ENCODE measurements at places on chromosomes 1 and 21.

- DNase-seq: no peak
These were observed 78.0 kb downstream of the OBSCN start for GRCh38 chr1:228285661-228286504.

- DNase-seq: no peak
These were observed 22.2 kb upstream of the IFFO2 start for GRCh38 chr1:18978706-18979105.

DNA sequence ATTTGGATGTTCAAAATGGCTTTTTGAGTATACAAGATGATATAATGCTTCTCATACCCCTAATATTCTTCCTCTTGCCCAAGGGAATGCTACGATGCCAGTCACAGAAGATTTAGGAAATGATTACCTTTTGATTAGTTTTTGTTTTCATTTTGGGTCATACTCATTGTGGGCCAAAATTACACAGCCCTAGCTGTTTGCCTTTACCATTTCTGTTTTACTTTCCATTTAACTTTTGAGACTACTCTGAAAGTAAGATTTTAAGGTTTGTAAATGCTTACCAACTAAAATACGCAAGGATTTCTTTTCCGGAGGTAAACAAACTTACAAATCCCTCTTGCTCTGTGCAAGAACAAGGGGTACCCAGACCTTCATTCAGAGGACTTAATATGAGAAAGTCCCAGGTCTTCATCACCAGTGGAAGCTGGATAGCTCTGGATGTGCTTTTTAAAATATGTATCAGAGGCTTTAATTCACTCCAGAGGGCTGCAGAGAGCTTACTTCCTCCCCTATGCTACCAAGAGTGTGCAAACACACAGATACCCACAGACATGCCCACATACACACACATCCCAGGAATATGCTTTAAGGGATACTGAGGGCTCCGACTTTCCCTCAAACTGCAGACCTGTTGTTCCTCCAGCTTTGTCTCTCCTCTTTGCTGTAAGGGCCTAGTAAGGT lies 631.4 kb downstream of the SMYD3 start:
- no peak for DNase-seq

GRCh38 chr21:39050841-39051587 lies 132.2 kb downstream of the PSMG1 start:
- no peak for DNase-seq

DNA sequence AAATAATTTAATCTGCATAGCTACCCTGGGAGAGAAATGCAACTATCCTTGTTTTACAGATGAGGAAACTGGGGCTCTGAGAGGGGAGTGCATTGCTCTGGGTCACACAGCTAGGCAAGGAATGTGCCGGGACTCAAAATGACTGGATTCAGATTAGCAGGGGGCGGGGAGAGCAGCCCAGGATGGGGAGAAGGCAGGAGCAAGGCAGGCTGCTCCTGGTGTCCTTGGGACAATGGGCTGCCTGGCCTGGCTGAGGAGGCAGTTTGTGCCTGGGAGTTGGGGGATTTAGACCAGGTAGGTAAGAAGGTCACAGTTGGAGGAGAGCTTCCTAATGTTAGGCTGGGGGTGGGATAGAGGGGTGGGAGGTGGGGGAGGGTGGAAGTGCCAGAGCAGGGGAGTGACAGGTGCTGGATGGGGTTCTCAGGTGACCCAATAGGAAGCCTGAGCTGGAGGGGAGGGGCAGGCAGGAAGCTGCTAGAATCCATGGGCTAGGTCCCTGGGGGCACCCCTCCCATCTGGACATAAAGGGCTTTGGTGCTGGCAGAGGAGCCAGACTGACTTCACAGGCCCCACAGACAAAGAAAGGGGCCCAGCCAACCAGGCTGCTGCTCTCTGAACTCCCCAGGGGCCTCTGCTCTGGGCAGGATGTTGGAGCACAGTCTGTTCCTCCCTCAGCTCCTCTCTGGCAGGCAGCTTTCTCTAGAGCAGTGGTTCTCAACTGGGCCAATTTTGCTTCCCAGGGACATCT lies 29.0 kb downstream of the TRIM62 start:
- DNase-seq: peak; percentile 81

GRCh38 chr1:205319081-205320018 lies 2.2 kb downstream of the NUAK2 start:
- peak; percentile 99 for DNase-seq

GRCh38 chr1:159223004-159223403 lies 18.3 kb downstream of the ACKR1 start:
- DNase-seq: no peak

GRCh38 chr1:60171801-60172200 lies 98.2 kb upstream of the C1orf87 start:
- no peak for DNase-seq

DNA sequence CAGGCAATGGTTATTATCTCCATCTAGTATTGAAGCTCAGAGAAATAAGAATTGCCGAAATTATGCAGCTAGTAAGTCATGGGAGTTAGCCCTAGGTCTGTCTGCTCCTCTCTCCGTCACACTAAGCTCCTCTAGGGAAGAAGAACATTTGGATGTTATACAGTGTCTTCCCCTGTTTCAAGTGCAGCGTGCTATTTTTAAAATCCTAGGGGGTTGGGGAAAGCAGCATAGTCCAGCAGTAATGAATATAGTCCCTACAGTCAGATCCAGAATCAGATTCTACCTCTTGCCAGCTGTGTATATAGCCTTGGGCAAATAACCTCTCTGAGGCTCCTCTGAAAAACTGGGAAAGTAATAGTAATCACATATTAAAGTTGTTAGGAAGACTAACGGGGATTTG lies 44.5 kb upstream of the OSBPL9 start:
- DNase-seq: no peak

GRCh38 chr1:53992085-53992874 lies 25.7 kb downstream of the LDLRAD1 start:
- DNase-seq: no peak

GRCh38 chr1:43057567-43057966 lies 98.9 kb upstream of the SLC2A1 start:
- DNase-seq: no peak

DNA sequence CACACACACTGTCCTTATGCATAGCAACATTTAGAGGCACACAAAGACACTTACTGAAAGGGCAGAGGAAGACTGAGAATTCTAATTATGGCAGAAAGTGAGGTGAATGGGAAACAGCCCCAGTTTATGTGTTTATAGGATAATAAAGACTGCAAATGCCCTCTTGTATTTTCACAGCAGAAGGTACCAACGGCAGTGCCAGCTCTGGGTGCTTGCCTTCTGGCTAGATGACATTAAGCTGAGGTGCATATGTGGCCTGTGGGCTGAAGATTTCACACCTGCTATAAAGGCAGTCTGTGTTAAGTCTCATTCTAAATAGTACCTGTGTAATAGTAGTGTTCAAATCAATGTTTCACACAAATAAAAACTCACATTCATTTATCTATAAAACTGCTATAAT lies 347.2 kb upstream of the ZRANB2 start:
- DNase-seq: peak; percentile 84

- no peak for DNase-seq
These were observed 423 bp downstream of the URB1 start for GRCh38 chr21:32392299-32392879.

GRCh38 chr1:53330819-53331218 lies 2.9 kb upstream of the LRP8 start:
- DNase-seq: no peak

DNA sequence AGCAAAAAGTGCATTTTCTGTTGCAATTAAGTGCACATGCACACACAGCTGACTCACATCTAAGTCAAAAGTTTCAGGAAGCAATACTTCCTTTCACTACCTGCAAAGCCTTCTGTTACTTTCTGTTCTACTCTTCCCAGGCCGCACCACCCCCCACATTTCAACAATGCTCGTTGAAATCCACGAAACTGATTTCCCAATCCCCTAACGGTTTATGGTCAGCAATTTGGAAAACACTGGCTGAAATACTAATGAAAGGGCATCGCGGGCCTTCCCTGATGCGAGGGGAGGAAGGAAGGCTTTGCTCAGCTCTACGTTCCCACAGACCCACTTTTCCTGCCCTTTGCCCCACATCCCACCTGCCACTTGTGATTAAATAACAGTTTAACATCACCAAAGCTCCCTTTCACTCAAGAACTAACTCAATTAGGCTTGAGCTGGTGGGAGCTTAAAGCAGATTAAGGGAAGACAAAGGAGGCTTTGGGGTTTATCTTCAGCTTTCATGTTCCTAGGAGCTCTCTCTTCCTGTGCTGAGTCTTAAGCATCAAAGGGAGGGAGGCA lies 243.2 kb upstream of the RAB4A start:
- no peak for DNase-seq

DNA sequence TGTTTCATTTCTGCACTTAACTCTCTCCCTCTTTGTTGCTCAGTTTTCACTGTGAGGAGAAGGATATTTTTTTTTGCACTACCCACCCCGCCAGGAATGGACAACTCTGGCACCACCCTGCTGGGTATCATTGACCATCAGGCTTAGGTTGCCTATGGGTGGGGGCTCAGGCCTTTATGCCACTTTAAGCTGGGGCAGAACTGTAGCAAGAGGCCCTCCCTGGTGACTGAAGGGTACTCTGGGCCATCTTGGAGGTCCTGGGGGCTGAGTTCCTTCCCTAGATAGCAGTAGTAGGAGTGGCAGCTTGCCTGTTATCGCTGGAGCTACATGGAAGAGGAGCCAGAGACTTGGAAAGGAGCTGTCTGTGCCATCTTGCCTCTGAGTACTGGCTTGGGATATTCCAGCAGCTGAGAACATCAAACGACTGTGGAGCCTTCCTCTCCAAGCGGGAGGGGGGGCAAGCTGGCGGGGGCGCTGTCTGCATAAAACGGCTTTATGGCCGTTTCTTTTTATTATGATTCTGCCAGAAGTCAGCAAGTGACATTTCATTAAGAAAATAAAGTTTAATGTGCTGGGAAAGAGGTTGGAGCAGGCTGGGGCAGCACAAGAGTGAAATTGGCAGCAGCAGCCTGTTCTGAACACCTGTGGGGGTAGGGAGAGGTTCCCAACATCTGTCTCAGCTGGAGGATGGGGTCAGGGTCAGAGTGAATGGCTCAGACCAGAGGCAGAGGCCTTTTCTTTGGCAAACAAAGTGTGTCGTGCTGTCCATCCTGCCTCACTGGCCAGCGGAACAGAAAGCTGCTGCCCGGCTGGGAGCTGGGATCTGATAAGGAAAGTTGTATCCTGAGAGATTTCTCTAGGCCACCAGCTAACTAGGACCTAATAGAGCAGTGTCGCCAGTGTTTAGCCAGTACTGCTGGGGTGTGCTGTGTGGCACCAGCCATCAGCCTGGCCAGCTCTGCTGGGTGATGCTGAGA lies 32.9 kb downstream of the TMEM53 start:
- no peak for DNase-seq

DNA sequence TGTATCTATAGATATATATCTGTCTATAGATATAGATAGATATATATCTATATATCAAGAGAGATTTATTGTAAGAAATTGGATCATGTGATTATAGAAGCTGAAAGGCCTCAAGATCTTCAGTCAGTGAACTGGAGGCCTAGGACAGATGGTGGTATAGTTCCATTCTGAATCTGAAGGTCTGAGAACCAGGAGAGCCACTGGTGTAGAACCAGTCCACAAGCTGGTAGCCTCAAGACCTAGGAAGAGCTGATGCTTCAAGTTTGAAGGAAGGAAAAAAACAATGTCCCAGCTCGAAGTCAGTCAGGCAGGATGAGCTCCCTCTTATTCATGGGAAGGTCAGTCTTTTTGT lies 213.2 kb upstream of the JUN start:
- no peak for DNase-seq
